ENCODE measurements at places on chromosomes 16 and 17.

DNA sequence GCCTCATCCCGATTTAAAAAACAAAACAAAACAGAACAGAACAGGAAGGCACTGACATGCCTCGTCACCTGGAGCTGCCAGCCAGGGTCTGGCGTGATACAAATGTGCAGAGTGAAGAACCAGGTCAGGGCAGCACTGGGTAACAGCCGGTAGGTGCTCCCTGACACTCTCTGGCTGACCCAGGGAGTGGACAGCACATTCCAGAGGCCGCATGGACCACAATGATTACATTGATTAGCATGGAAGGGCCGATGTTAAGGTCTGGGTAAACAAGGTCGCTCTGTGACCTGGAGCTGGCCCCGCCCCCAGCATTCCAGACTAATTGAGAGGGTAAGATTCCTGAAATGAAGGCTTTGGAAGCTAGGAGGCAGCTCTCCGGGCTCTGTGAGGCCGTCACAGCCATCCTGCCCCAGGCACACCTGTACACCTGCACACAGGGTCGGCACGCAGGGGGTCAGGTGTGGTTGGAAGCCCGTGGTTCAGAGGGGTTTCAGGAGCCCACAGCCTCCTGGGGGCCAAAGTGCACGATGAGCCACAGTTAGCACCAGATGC lies 21.4 kb downstream of the PIEZO1 start:
- DNase-seq = no peak

DNA sequence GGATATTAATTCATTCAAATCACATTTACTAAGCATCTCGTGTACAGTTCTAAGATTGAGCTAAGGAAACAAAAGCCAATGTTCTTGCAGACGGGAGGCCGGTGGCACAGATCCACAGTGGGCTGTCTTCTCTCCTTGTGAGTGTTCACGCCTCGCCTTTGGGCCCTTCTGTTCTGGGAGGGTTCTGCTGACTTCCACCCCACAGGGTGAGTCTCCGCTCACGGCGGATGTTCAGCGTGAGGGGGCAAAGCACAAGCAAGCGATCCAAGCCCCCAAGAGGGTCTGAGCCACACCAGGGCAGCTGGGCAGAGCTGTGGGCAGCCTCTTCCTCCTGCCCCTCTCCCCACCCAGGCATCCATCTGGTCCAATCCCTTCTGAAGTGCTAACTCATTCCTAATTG lies 84.3 kb upstream of the DOC2B start:
- DNase-seq = no peak

- DNase-seq = no peak
These were observed 15.4 kb upstream of the KRT17 start for GRCh38 chr17:41639492-41640473.

DNA sequence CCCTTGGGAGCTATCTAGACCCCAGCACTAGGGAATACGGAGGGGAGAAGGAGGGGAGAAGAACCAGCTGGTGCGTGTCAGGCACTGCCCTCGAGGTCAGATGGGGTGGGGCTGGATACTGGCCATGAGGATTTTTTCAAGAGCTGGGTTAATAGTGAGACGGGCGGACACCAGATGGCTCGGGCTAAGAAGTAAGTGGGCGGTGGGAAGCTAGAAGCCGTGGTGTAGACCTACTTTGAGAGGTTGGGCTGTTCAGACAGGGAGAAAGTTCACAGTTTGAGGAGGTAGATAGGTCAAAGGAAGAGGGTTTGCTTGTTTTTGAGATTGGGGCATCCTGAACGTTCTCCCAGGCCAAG lies 303.8 kb downstream of the SEC14L1 start:
- DNase-seq = no peak

DNA sequence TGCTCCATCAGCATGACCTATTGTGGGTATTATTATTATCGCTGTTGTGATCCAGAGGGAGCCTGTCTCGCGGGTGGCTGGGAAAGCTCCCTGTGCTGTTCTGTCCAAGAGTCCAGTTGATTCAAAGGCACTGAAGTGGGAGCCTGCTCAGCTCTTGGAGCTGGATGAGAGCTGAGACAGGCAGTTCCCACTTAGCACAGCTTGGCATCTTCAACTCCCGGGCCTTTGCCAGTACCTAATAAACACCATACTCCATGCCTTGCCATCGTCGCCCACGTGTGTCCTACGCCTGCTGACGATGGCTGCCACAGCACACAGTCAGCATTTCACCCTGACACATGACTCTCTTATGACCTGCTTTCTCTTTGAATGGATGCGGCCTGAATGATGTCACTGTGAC lies 32.6 kb downstream of the RTN4RL1 start:
- no peak for DNase-seq

DNA sequence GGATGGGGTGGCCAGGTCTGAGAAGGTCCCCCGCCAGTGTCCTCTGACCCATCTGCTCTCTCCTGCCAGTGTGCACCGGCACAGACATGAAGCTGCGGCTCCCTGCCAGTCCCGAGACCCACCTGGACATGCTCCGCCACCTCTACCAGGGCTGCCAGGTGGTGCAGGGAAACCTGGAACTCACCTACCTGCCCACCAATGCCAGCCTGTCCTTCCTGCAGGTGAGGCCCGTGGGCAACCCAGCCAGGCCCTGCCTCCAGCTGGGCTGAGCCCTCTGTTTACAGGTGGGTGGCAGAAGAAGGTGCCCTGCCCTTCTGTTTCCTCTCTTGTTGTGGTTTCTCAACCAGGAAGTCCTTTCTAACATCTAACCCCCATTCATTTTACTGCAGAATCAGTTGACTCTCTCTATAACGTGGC lies 7.1 kb downstream of the ERBB2 start:
- DNase-seq = no peak

DNA sequence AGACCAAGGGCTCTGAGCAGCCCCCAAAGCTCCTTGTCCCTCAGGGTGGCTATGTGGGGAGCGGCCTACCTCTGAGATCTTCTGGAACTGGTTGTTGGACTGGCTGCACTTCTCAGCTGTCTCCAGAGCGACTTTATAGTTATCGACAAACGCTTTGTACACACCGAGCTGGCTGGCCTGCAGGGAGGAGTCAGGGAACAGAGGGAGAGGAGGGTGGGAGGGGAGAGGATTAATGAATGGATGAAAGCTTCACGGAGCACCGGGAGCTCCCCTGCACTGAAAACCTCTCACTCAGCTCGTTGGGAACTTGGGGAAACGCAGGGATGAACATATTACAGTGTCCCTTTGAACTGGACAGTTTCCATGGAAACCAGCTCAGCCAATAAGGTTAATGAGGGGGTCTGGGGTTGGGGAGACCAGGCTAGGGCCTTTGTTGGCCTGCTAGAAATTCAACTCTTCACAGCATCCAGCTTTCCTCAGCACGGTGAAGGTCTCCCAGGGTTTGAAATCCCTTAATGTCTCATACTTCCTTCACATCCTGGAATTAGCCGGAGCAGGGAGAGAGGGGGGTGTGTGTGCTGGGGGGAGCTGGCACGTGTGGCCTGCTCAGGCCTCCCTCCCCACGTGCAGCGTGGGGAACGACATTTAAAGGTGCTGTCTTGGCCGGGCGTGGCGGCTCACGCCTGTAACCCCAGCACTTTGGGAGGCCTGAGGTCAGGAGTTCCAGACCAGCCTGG lies 86.7 kb downstream of the TIMM22 start:
- DNase-seq = no peak

DNA sequence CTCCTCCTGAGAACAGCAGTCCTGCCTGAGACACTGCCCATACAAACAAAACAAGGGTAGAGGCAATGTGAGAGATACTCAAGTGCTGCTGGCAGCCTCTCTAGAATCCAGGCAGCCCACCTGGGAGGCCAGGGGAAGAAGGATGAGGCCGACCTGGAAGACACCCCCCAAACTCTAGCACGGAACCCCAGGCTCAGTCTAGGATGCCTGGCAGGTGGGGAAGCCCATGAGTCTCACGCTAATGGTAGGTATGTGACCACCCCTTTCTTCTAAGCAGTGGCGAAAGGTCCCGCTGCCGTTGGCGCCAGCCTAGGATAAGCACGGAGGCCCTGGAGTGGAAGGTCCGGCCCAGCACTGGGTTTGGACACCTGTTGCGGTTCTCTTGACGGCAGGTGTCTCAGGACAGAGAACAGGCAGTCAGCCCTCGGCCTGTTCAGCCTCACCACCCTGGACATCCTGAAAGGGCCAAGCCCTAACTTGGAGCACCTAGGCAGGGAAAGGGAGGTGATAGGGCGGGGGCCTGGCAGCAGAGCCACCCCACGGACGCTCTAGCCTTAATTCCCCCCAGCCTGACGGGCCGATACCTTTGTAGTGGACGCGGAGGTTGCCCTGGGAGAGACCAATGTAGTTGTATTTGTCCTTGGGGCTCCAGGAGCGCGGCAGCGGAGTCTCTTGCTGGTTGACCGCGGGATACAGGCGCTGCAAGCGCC lies 487 bp downstream of the RANBP10 start:
- DNase-seq = no peak

GRCh38 chr17:944266-944826 lies 35.2 kb downstream of the NXN start:
- DNase-seq = no peak

Data from skeletal muscle cell (primary cell).